CD4-positive, CD25-positive, alpha-beta regulatory T cell (primary cell): ENCODE measurements at places on chromosomes 3 and 15. TPM values are rescaled to one million over a fixed set of nuclear protein-coding genes. Genes with fewer than 3 reads are reported as not detected.

RBMS3 gene
- total RNA-seq, result 5.9 TPM

KBTBD8 gene
- total RNA-seq, result 18.2 TPM

C3orf22 gene
- not detected for total RNA-seq

MAPKAPK3 gene
- 42.9 TPM for total RNA-seq

SLC9C1 gene
- not detected for total RNA-seq

ACP3 gene
- not detected for total RNA-seq

CDHR4 gene
- total RNA-seq, result 0.32 TPM

- no peak overlapping the region for H3K4me3 ChIP-seq
- no peaks in the 10 kb centered on the region for H3K36me3 ChIP-seq
- no peak for DNase-seq
- no peaks in the 10 kb centered on the region for H3K27me3 ChIP-seq
Measured at GRCh38 chr3:40996382-40996781, 202.9 kb upstream of the CTNNB1 start.

- peak within 1 kb of the TSS; percentile 89 for H3K4me3 ChIP-seq
- H3K4me1 ChIP-seq, result peaks cover 18% of the 10 kb centered on the region
- H3K27me3 ChIP-seq, result no peaks in the 10 kb centered on the region
- peak within 1 kb of the TSS; percentile 95 for H3K27ac ChIP-seq
- DNase-seq, result peak; percentile 98
- no peaks in the 10 kb centered on the region for H3K36me3 ChIP-seq
Measured at GRCh38 chr15:72118017-72118978, at the start of the genes MYO9A and SENP8. Gene MYO9A, minus strand, starts transcription at chr15:72118150. Its CDS starts 71,587 bp downstream, at chr15:72046563. Gene SENP8, plus strand, starts transcription at chr15:72118403. Its CDS starts 21,221 bp downstream, at chr15:72139624.

DNA sequence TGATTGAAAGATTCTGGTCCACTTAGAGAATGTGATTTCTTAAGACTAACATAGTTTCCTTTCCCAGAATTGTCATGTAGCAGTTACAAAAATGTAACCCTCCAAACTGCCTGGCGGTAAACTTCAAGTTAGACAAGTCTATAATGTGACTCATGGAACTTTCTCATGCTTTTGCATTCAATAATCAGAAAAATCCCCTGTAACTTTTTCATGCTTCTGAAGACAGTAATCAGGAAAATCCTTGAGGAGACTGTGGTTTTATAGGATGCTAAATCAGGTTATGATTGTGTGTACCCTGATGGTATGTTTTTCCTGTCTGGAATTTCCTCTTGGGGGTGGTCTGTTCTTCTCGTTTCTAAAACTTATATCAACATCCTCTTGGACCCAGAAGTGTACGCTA, 74.0 kb upstream of the RARB start:
- H3K4me3 ChIP-seq, result no peak overlapping the region
- no peaks in the 10 kb centered on the region for H3K36me3 ChIP-seq
- no peaks in the 10 kb centered on the region for H3K4me1 ChIP-seq
- no peak overlapping the region for H3K27ac ChIP-seq

DNA sequence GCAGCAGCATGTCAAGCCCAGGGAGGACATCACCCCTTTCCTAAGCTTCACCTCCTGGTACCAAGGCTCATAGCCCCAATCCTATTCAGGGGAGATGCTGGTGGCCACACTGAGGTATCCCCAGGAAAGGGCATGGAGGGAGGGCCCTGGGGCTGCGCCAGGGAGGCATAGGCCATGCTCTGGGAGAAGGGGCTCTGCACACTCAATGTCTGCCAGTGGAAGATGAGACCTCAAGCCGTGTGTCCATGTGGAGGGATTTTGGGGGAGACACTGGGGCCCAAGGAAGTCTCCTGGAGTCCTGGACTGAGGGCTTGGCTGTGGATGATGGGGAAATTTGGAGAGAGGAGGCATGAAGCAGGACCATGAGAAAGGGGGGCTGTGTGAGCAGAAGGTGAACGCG, 21.2 kb upstream of the PRR23E start:
- no peaks in the 10 kb centered on the region for H3K27me3 ChIP-seq
- H3K4me3 ChIP-seq, result no peak overlapping the region
- no peaks in the 10 kb centered on the region for H3K4me1 ChIP-seq

DNA sequence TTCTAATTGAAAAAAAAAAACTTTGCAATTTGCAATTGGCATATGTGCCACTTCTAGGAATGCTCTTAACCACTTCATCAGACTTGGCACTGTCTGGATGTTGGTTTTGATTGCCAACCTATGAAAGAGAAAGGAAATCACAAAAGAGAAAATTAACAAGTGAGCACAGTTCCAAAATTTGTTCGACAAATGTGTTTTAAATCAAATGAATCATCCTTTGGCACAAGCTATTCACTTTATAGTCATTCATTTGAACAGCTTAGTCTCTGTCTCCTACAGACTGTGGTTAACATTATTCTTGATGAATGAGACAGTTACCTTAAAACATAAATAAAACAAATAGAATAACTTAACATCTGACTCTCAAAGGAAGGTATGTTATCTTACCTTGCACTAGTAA, 265.0 kb downstream of the EPHA3 start:
- H3K27me3 ChIP-seq, result no peaks in the 10 kb centered on the region
- no peak overlapping the region for H3K4me3 ChIP-seq
- H3K36me3 ChIP-seq, result no peaks in the 10 kb centered on the region
- no peak for DNase-seq
- no peaks in the 10 kb centered on the region for H3K4me1 ChIP-seq

DNA sequence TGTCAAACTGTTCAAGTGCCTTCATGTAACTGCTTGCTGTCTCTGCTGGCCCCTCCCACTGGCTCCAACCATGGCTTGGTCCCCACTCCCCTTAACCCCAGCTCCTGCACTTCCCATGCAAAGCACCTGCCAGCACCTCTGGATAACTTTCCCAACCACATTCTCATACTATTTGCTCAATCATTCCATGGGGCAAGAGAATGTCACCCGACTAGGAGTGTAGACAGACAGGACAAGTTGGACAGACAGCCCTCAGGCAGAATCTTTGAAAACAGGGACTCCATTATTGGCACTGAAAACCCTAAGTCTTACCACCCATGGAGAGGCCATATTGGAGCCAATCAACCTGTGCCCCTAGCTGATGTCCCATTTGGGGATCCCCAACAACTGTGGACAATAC, 246.5 kb downstream of the RPLP1 start:
- no peak for DNase-seq
- no peak overlapping the region for H3K4me3 ChIP-seq
- H3K27ac ChIP-seq, result no peak overlapping the region
- H3K4me1 ChIP-seq, result no peaks in the 10 kb centered on the region
- no peaks in the 10 kb centered on the region for H3K36me3 ChIP-seq

DNA sequence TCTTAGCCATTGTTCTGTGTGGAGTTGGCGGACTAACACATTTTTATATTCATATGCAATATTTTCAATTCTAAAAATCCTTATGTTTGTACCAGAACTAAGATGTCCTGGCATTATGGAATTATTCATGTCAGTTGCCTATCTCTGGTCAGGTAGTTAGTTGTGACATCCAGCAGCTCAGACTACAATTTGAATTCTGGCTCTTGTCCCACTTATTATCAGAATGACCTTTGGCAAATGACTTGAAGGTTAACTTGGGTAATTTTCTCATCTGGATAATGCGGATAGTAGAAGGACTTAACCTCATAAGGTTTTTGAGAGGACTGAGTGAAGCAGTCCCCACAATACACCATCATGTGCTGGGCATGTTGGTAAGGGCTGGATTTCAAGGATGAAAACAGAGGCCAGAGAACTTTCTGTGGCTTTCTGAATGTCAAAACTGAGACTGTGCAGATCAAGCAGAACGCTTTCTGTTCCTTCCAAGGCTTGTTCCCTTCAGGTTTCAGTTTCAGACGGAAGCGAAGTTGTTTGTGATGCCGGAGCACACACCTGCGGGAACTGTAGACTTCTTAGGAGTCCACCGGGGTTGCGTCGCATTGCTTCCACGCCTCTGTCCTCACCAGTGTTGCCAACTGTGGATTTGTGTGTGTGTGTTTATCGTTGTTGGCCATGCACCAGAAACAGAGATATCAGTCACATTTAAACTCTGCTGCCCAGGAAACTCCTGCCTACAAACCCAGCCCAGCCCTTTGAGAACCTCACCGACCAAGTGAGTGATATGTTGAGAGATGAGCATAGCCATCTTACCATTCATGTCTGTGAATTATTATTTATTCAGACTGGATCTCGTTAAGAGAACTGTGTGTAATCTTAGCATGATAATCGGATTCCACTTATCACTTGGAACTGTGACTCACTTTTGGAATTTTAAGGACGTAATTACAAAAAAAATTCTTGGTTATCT, 76.0 kb downstream of the PTPRG start:
- H3K4me1 ChIP-seq, result no peaks in the 10 kb centered on the region
- no peak overlapping the region for H3K4me3 ChIP-seq
- no peak overlapping the region for H3K27ac ChIP-seq
- H3K36me3 ChIP-seq, result no peaks in the 10 kb centered on the region

DNA sequence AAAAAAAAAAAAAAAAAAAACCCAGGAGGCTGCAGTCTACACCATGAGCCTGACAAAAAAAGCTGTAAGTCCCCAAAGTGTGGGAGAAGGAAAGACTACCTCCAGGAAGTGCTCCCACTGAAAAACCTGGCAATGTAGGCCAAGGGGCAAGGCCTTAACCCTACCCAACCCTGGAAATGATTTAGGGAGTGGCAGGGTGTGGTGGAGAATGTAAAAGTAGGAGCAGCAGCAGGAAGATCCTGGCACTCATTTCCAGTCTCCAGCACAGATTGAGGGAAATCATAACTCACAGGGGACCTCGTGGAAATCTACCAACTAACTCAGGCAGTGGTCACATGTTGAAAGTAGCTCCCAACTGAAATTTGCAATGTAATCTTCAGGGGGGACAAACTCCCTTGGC, 839.5 kb downstream of the EPHA3 start:
- no peaks in the 10 kb centered on the region for H3K36me3 ChIP-seq
- H3K27me3 ChIP-seq, result no peaks in the 10 kb centered on the region
- no peak overlapping the region for H3K27ac ChIP-seq
- no peak for DNase-seq
- H3K4me3 ChIP-seq, result no peak overlapping the region

DNA sequence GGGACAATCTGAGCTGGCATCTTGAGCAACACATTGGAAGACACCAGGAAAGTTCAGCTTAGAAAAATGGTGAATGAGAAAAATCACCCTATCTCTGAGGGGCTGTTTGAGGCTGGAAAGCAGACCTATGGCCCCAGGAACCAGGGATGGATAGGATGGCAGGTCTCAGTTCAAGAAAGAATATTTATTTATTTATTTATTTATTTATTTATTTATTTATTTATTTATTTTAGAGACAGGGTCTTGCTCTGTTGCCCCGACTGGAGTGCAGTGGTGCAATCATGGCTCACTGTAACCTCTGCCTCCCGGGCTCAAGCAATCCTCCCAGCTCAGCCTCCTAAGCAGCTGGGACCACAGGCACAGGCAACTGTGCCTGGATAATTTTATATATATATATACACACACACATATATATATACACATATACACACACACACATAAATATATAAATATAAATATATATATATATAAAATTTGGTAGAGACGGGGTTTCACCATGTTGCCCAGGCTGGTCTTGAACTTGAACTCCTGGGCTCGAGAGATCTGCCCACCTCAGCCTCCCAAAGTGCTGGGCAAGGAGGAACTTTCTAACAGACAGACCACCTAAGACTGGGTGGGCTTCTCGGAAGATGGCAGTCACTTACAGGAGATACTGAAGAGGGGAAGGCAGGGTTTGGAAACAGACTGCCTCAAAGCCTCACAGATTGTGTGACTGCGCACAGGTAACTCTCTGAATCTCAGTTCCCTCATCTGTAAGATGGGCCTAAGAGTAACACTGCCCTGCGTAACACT, 29.7 kb downstream of the CCDC13 start:
- DNase-seq, result no peak
- H3K27me3 ChIP-seq, result no peaks in the 10 kb centered on the region
- H3K36me3 ChIP-seq, result no peaks in the 10 kb centered on the region
- peaks cover 27% of the 10 kb centered on the region for H3K4me1 ChIP-seq

DNA sequence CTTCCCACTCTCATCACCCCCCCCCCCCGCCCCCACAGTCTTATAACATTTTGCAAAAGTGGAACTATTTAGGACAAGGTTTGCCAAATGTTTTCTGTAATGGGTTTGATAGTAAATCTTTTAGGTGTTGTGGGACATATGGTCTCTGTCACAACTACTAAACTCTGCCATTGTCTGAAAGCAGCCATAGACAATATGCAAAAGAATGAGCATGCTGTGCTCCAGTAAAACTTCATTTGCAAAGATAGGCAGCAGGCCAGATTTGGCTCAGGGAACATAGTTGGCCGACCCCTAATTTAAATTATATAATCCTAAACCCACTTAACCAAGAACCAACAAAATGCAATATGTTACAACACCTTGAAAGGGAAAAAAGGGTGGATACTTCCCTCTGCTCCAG, 46.4 kb downstream of the TIPARP start:
- no peak overlapping the region for H3K27ac ChIP-seq
- H3K36me3 ChIP-seq, result no peaks in the 10 kb centered on the region
- H3K27me3 ChIP-seq, result no peaks in the 10 kb centered on the region
- H3K4me1 ChIP-seq, result no peaks in the 10 kb centered on the region
- no peak overlapping the region for H3K4me3 ChIP-seq
- no peak for DNase-seq

DNA sequence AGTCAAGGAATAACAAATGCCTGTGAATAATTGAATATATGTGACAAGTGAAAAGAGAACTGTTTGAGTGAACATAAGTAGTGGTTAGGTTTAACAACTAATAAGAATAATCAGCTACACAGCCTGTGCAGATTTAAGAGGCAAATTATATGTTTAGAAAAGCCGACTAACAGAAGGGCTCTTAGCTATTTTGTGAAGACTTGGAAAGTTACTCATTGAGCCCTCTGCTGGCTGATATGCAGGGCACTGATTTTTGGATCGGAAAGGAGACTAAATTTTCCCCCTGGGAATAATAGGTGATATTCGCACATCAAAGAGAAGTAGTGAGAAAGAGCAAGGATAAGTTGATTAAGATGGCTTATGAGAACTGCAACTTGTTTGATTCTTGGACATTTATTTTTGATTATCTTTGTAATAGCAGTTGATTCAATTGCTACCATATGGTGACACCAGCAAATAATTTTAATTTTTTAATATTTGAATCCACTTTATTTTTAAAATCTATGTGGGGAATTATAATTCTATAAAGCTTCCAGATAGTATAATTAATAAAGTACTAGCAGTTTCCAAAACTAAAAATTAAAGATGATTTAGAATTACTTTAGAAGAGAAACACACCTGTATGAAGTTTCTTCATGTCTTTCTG, 156.2 kb downstream of the NLGN1 start:
- H3K36me3 ChIP-seq, result no peaks in the 10 kb centered on the region
- H3K27me3 ChIP-seq, result no peaks in the 10 kb centered on the region
- H3K4me3 ChIP-seq, result no peak overlapping the region
- no peaks in the 10 kb centered on the region for H3K4me1 ChIP-seq
- no peak for DNase-seq

DNA sequence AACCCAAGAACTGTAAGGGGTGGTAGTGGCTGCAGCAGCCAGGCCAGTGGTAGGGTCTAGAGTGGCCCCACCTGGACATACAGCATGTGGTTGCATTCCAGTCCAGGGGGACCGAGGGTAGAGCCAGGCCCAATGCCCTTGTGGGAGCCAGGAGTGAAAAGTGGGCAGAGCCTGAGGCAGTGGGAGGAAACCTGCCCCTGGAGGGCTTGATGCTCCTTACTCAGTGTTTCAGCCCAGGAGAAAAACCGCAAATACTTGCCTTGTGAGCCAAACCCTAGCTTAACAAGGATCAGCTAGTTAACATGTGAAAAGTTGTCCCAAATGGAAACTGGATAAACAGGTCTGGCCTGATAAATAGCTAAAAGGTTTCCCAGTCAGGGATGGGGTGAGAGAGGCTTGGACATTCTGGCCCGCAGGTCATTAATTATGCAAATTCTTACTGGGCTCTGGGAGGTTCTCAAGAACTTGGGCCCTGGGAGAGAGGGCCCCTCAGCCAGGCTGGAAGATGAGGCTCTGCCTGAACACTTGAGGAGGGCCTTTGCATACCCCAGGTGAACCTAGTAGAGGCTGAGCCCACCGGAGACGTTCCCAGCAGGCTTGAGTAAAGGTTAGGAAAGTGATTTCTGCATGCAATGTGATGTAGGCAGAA, 222.1 kb downstream of the THSD4 start:
- H3K36me3 ChIP-seq, result no peaks in the 10 kb centered on the region
- H3K27ac ChIP-seq, result no peak overlapping the region
- no peak overlapping the region for H3K4me3 ChIP-seq
